ENCODE measurements at places on chromosomes 4 and X. TPM values are rescaled to one million over a fixed set of nuclear protein-coding genes. Genes with fewer than 3 reads are reported as not detected.
A peak's percentile ranks its signal among the peaks of the same experiment; 100 is the strongest.

DNA sequence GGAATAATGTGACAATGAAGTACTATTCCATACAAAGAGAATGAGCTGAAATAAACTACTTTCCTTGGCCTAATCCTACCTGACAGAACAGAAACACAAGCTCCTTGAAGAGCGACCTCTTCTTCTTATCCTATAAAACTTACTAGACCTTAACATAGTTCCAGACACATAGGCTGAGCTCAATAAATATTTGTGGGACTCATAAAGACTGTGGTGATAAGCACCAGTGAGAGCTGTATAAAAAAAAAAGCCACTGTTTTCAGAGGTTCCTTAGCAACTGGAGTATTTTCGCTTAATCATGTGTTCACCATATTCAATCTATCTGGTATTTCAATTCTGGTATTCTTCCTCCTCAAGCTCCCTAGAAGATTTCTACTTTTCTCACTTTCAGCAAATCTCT lies 1129.6 kb downstream of the STPG2 start:
- no peaks in the 10 kb centered on the region for H3K4me1 ChIP-seq
- no peaks in the 10 kb centered on the region for H3K27me3 ChIP-seq
- H3K36me3 ChIP-seq, result no peaks in the 10 kb centered on the region
- H3K4me3 ChIP-seq, result no peak overlapping the region
- H3K27ac ChIP-seq, result no peak overlapping the region

DNA sequence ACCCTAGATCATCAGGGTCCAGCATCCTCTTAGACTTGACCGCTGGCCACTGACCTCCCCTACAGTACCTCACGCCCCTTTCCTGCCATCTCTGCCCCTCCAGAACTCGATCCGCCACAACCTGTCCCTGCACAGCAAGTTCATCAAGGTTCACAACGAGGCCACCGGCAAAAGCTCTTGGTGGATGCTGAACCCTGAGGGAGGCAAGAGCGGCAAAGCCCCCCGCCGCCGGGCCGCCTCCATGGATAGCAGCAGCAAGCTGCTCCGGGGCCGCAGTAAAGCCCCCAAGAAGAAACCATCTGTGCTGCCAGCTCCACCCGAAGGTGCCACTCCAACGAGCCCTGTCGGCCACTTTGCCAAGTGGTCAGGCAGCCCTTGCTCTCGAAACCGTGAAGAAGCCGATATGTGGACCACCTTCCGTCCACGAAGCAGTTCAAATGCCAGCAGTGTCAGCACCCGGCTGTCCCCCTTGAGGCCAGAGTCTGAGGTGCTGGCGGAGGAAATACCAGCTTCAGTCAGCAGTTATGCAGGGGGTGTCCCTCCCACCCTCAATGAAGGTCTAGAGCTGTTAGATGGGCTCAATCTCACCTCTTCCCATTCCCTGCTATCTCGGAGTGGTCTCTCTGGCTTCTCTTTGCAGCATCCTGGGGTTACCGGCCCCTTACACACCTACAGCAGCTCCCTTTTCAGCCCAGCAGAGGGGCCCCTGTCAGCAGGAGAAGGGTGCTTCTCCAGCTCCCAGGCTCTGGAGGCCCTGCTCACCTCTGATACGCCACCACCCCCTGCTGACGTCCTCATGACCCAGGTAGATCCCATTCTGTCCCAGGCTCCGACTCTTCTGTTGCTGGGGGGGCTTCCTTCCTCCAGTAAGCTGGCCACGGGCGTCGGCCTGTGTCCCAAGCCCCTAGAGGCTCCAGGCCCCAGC lies 5.2 kb downstream of the FOXO4 start:
- no peaks in the 10 kb centered on the region for H3K36me3 ChIP-seq
- H3K4me1 ChIP-seq, result no peaks in the 10 kb centered on the region
- no peaks in the 10 kb centered on the region for H3K27me3 ChIP-seq
- H3K4me3 ChIP-seq, result no peak overlapping the region
- no peak for DNase-seq

DNA sequence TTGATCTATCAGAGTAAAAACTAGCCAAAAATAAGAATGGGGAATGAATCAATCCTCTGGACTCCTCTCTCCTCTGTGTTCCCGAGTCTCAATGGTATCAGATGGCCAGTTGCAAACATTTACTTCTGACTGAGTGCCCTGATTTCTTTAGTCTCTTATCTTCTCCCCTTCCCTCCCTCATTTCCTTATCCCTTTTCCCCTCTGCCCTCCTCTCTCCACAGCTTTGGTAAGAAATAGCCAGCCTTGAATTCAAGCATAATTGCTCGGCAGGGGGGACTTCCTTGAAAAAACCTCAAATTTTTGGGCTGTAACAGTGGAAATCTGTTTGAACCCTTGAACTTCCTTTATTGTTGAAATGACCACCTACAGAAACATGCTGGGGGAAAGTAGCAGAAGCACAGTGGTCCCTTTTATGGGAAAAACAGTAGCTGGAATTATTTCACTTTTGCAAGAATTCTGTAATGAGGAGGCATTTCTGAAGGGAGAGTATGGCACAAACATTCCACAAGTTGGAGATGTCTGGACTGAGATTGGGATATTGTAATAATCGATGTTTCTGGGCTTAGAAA lies 40.3 kb downstream of the NHS start:
- H3K36me3 ChIP-seq, result no peaks in the 10 kb centered on the region
- no peak for DNase-seq
- H3K4me1 ChIP-seq, result no peaks in the 10 kb centered on the region
- H3K4me3 ChIP-seq, result no peak overlapping the region
- H3K27me3 ChIP-seq, result no peaks in the 10 kb centered on the region

DNA sequence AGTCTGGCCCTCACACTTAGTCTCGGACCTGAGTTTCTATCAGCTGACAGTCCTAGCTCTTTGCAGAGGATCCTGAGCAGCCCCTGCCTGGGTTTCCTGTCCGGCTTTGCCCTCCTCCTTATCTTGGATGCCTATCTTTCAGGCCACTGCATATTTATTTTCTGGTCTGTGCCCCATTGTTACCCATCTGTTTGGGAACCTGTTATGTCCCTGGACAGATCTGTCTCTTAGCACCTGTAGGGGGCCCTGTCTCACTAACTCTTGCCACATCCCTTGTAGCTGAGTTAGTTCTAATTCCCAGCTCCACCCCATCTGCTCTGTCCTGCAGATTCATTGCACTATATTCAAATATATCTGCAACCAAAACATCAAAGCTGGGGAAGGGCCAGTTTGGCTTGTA lies 514.9 kb upstream of the LCORL start:
- no peaks in the 10 kb centered on the region for H3K27me3 ChIP-seq
- no peaks in the 10 kb centered on the region for H3K4me1 ChIP-seq
- no peak overlapping the region for H3K4me3 ChIP-seq
- H3K36me3 ChIP-seq, result no peaks in the 10 kb centered on the region

DNA sequence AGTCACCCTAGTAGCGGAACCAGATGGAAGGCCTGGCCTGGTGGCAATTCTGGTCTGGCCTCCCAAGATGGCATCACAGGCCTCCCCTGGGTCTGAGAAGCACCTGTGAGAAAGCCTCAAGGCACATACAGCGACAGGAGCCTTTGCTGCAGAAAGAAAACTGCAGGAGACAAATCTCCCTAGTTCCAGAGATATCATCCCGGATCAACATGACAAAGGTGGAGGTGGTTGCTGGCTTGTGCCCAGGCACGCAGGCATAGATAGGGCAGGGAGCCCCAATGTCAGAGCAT lies 93.6 kb downstream of the BCOR start:
- H3K36me3 ChIP-seq, result no peaks in the 10 kb centered on the region
- no peak overlapping the region for H3K4me3 ChIP-seq
- H3K27me3 ChIP-seq, result no peaks in the 10 kb centered on the region
- no peak for DNase-seq
- no peaks in the 10 kb centered on the region for H3K4me1 ChIP-seq

Gene CNGA1
- 0.34 TPM for total RNA-seq

DNA sequence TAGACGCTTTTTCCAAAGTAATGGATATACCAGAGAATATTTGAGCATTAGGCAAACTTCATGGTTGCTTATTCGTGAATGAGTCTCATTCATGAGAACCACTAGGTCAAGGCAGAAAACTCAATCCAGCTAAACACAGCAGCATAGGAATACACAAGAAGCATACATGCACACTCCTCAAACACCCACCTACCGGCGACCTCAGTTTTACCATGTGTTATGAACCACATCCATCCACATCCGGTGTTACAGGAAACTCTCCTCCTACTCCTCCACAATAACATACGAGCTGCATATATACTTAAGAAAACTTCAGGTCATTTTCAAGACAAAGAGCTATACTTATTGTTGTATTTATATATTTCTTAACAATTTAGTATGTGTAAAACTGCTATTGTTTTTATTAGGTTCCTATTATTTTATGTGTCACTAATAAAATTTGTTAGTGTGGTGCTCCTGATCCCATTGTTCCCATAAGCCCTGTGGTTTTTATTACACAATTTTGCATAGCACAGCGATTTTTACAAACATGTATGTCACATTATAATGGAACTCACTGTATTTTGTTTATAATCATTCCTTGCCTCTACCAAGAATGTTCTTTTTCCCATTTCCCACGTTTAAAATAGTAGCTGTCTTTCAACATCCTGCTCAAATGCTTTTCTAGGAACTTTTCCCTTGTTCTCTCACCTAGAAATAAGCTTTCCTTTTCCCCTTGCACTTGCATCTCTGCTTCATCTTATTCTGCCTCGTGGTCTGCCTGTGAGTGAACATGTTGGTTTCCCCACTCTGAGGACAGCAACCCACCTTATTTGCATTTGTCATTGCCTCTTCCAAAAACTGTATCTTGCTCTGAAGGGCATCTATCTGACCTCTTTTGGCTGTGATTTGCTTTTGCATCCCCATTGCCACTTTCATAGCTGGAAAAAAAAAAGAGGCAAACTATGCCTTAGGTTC lies 48.3 kb downstream of the STBD1 start:
- no peaks in the 10 kb centered on the region for H3K36me3 ChIP-seq
- no peak overlapping the region for H3K4me3 ChIP-seq
- no peaks in the 10 kb centered on the region for H3K27me3 ChIP-seq
- DNase-seq, result no peak
- H3K27ac ChIP-seq, result no peak overlapping the region

DNA sequence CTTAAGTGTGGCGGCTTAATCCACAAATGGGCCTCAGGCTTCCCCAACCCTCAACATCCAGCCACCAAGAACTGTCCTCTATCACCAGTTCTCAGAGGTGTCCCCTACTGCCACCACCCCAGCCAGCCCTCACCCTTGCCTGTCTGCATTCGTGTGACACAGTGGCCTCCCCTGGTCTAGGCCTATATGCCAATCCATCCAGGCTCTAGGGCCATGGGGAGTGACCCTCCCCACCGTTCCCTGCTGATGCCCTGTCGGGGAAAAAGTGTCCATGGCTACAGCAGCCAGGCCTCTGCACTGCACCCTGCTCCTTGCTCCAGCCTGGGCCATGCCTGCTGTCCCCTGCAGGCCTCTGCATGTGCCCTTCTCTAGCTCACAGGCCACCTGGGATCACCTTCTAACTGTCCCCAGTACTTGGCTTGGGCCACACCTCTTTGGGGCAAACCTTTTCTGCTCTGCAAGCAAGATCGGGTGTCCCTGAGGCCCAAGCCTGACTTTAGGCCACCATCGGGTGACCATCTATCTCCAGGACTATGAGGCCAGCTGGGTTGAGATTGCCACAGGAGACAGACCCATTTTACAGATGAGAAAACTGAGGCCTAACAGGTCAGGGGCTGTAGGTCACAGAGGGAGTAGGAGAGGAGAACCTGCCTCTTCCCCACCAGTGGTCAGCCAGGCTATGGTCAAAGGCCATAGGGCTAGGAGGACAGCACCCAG lies 75.8 kb downstream of the JAKMIP1 start:
- no peaks in the 10 kb centered on the region for H3K4me1 ChIP-seq
- no peaks in the 10 kb centered on the region for H3K36me3 ChIP-seq
- H3K27ac ChIP-seq, result no peak overlapping the region
- H3K27me3 ChIP-seq, result no peaks in the 10 kb centered on the region
- H3K4me3 ChIP-seq, result no peak overlapping the region
- DNase-seq, result no peak

- H3K27ac ChIP-seq, result peak overlapping the region; percentile 37
- no peak for DNase-seq
- H3K4me1 ChIP-seq, result peaks cover 12% of the 10 kb centered on the region
- no peaks in the 10 kb centered on the region for H3K27me3 ChIP-seq
- H3K4me3 ChIP-seq, result no peak overlapping the region
These were observed 52.0 kb downstream of the RELL1 start for GRCh38 chr4:37634180-37634579.

Gene RBMXL3
- total RNA-seq, result not detected

DNA sequence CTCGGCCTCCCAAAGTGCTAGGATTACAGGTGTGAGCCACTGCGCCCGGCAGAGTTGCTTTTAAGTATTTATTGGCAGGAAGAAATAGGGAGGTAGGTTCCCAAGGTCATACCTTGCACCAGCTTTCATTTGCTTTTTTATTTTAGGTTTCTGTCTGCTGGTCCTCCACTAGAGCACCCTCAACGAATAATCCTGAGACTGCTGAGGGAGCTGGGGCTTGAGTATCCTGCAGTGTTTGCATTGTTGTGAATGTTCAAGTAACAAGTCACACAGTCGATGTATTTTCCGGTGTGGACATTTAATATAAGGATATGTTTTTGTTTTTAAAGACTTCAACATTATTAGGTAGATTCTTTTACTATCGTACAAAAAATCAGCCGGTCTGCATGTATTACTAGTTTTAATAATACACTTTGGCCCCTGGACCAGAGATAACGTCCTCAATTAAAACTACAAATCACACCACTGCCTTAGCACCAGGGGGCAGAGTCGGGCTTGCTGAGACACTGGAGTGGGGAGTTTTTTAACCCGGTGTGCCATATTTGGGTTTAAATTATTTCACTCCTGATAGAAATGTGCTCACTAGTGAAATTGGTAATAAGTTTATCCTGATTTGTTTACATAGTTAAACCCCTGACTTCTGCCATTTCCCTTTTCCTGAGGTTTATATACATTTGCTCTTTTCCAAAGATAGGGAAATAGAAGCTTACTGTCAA lies 11.6 kb downstream of the SMIM20 start:
- H3K36me3 ChIP-seq, result no peaks in the 10 kb centered on the region
- peak; percentile 27 for DNase-seq

Gene EXOC1L
- total RNA-seq, result not detected

DNA sequence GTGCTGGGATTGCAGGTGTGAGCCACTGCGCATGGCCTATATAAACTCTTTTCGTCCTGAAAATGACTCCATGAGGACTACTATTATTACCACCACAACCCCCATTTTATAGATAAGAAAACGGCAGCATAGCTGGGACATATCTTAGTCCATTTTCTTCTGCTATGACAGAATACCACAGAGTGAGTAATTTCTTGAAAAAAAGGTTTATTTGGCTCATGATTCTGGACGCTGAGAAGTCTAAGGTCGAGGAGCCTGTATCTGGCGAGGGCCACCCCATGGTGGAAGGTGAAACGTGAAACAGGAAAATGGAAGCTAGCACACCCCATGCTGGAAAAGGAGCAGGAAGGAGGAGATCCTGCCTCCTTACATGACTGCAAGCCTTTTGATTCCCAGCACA lies 68.9 kb downstream of the SMIM20 start:
- H3K4me1 ChIP-seq, result no peaks in the 10 kb centered on the region
- DNase-seq, result no peak
- no peaks in the 10 kb centered on the region for H3K27me3 ChIP-seq
- H3K27ac ChIP-seq, result no peak overlapping the region

Data from thyroid gland (tissue), 4 donors.